ENCODE measurements at places on chromosomes 1 and 21. TPM values are rescaled to one million over a fixed set of nuclear protein-coding genes. Genes with fewer than 3 reads are reported as not detected.

Gene RGS13
- total RNA-seq = not detected

Gene CD101
- 0.66 TPM for total RNA-seq

Gene GREM2
- 7.7 TPM for total RNA-seq

Gene HHAT
- 3.3 TPM for total RNA-seq

Gene NFIA
- 7.6 TPM for total RNA-seq

Gene MEF2D
- 12.1 TPM for total RNA-seq

Gene S100A7
- total RNA-seq = not detected

Gene C1QC
- not detected for total RNA-seq

Gene ZNF697
- total RNA-seq = 7.9 TPM

Gene RNU1-3
- under 0.01 TPM for total RNA-seq

Gene UBASH3A
- not detected for total RNA-seq

Gene DHX9
- total RNA-seq = 181 TPM

Gene CLDN17
- not detected for total RNA-seq

Gene ALPL
- total RNA-seq = 0.87 TPM

Gene CHD5
- total RNA-seq = 0.15 TPM

Gene AMPD2
- total RNA-seq = 66.3 TPM

Gene GBP6
- total RNA-seq = 0.15 TPM

Gene FABP3
- 109 TPM for total RNA-seq

Gene OXCT2
- 4.1 TPM for total RNA-seq

Gene OR2L8
- total RNA-seq = not detected

Gene USH2A
- not detected for total RNA-seq

Gene SYTL1
- total RNA-seq = 0.15 TPM

Gene PTPRC
- not detected for total RNA-seq

Data from smooth muscle cell of trachea (primary cell).